ENCODE measurements at places on chromosomes 7 and 10.

- DNase-seq, result no peak
These were observed 56.9 kb downstream of the NEUROG3 start for GRCh38 chr10:69516316-69516715.

DNA sequence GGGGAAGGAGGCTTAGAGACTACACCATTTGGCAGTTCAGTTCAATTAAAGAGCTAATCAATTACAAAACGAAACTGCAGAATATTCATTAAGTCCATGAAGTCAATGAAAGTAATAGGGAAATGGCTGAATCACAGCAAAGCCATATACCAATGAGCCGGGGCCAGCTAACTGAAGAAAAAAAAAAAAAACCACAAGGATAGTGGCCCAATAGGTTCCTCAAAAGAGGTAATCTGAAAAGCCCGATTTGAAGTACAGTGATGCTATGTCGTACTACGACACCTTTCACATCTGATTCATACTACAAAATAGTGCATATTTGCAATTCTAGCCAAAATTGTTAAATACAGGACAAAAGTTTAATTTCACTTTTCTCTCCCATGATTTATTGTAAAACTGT, 2.5 kb downstream of the ARHGAP12 start:
- DNase-seq, result no peak

GRCh38 chr7:40544221-40544723, 409.5 kb downstream of the SUGCT start:
- peak; percentile 23 for DNase-seq

DNA sequence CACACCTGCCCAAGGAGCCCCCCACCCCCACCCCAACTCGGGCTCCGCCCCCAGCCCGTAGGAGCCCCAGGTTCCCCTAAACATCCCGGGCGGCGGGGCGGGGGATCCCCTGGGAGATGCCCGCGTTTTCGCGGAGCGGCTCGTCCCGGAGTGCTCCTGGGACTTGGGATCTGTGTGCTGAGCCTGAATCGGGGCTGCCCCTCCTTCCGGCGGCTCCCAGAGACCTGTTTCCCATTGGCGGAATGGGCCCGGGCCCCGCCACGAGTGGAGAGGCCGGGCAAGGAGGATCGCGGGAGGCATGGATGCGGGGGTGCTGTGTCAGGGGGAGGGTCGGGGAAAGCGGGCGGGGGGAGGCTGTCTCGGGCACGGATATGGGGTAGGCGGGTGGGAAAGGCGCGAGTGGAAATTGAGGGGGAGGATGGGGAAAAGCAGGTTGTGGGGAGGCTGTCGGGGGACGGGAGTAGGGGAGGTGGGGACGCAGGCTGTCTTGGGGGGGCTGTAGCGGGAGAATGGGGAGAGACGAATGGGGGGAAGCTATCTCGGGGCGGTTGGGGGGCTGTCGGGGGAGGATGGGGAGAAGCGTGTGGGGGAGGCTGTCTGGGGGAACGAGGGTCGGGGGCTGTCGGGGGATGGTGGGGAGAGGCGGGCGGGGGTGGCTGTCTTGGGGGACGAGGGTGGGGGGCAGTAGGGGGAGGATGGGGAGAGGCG, 572 bp upstream of the BHLHA15 start:
- peak; percentile 6 for DNase-seq

- DNase-seq, result peak; percentile 95
These were observed 81.1 kb upstream of the FZD1 start for GRCh38 chr7:91182819-91183764.

DNA sequence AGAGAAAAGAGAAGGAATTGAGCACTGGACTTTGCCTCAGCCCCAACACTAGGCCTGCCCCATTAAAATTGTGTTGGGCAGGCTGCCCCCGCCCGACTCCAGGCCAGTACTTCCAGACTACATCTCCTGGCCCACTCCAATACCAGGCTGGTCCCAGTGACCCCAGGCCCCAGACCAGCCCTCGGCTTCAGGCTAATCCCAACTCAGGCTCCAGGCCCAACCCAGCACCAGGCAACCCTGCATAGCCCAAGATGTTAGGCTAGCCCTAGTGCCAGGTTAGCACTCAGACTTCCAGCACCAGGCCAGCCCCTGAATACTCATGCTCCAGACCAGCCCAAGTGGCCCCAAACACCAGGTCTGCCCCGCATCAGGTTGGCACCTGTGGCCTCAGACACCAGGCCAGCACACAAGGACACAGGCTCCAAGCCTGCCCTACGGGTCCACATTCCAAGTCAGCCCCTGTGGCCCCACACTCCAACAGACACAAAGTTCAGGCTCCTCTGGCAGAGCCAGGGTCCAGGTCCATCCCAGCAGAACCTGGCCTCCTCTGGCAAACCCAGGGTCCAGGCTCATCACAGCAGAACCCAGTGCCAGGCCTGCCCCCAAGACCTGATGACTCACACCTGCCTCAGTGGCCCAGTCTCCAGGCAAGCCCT, 20.3 kb downstream of the COG5 start:
- no peak for DNase-seq

DNA sequence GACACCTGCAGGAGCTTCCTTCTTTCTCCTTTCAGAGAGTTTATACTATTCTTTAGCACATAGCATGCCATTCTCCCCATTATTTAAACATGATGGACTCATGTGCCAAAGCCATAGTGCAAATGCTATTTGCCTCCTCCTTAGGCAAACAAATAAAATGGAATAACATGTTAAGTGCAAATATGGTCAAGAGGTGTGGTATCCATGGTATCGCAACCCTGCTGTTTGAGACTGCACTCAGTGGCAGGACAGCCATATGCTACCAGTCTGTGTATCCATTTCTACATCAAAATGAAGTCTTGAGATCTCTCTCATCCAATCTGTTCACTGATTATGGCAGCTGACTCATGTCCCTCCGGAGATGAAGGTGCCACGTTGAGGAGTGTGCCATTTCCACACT, 22.8 kb downstream of the HEPACAM2 start:
- no peak for DNase-seq

- no peak for DNase-seq
These were observed 18.5 kb downstream of the SH3PXD2A start for GRCh38 chr10:103836861-103837260.

DNA sequence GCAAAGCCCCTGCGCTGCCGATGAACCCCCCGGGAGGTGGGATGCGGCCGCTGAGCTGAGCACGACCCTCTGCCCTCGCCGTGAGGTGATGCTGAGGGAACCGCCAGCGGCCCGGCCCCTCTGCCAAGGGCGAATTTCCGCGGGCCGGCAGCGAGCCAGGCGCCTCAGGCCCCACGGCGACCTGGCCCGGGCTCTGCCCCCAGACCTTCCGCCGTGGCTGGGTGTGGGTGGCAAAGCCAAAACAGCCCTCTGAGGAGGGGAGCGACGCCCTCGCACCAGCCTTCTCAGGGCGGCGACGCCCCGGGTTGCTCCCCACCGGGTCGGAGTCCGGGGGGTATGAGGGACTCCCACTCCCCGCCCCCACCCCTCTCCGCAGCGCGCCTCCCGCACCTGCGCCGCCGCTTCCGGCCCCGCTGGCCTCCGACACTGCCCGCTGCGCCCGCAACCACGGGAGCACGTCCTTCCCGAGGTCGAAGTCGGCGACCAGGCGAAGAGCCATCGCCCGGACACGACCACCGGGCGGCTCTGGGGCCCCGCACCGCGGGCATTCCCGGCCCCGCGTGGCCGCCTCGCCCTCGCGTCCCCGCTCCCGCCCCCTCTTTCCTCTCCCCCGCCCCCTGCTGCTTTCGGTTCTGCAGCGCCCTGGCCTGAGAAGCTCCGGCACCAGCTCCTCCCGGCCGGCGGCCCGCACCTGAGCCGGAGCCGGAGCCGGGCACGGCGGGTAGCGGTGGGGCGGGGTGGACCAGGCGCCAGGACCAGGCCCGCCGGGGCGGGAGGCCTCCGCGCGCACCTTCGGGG, at the start of gene GSAP:
Gene GSAP, minus strand, starts transcription at position 527 of the 798 bp plus-strand sequence. Its CDS starts 28 bp downstream, at position 499.
- no peak for DNase-seq

GRCh38 chr10:50244201-50244600, 7.1 kb downstream of the ASAH2 start:
- no peak for DNase-seq

DNA sequence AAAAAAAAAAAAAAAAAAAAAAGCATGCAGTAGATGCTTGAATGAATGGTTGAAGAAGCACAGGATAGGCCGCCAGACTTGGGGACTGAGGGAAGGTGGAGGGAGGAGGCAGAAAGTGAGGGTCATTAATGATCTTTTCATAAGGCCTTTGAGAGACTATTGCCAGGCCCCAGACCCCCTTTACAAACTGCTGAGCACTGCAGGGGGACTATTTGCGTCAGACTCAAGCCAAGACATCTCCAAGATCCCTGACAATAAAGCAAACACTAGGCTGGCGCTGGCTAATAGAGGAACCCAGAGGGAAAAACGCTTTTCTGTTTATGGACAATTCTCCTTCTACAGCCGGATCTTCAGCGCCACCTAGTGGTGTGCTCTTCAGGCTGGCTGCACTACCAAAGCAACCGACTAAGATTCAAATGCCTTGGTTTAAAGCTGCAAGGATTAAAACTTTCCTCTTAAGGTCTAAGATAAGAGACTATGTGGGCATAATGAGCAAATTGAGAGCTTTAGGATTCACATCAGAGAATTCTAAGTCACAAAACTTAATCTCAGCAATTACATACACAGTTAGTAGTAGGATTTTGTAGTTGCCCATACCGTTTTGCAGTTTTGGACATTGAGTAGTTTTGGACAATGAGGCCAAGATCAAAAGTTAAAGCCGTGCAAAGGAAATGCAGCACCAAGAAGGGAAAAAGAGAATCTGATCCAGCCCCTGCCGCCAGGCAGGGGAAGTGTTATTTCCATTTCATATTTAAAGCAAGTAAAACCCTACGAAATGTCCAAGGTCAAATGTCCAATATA, 17.9 kb upstream of the AGK start:
- DNase-seq, result peak; percentile 82

DNA sequence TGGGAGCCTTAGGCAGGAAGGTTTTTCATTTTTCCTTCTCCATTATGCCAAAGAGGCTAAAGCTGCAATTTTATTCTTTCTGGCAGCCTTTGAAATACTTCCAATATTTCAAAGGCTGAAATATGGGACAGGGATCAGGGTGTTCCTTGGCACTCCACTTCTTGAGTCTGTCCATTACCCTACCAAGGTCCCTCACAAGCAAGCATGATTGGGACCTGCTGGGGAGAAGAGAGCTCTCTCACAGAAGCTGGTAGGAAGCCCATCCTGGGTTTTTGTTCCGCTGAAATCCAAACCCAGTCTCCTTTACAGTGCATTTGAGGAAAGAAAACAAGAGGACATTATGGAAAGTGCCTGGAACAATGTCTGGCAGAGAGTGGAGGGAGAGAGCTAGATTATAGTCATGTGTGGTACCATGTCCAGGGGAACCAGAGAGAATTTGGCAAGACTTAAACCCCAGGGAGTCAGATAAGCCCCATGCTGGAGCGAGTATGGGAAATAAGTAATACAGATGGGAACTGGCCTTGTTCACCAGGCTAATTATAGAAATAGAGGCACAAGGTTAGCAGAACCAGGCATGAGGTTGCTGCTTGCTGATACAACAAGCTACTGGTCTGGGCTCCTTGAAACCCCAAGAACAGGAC, 104.7 kb downstream of the LSM5 start:
- no peak for DNase-seq

DNA sequence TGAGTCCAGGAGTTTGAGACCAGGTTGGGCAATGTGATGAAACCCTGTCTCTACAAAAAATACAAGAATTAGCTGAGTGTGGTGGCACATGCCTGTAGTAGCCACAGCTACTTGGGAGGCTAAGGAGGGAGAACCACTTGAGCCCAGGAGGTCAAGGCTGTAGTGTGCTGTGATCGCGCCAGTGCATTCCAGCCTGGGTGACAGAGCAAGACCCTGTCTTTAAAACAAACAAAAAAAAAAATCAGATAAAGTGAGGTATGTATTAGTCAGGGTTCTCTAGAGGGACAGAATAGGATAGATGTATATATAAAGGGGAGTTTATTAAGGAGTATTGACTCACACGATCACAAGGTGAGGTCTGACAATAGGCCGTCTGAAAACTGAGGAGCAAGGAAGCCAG, 101.5 kb upstream of the GPR26 start:
- DNase-seq, result no peak
